ENCODE measurements at places on chromosomes 2 and 18. TPM values are rescaled to one million over a fixed set of nuclear protein-coding genes. Genes with fewer than 3 reads are reported as not detected.

GRCh38 chr2:2183176-2183575 lies 147.9 kb downstream of the MYT1L start:
- no peak for DNase-seq
- no peak overlapping the region for H3K27ac ChIP-seq
- H3K36me3 ChIP-seq, result no peaks in the 10 kb centered on the region
- H3K4me1 ChIP-seq, result no peaks in the 10 kb centered on the region
- H3K4me3 ChIP-seq, result no peak overlapping the region
- no peaks in the 10 kb centered on the region for H3K27me3 ChIP-seq

GRCh38 chr18:23353459-23353858 lies 99.6 kb upstream of the RIOK3 start:
- no peaks in the 10 kb centered on the region for H3K36me3 ChIP-seq
- no peak overlapping the region for H3K27ac ChIP-seq
- DNase-seq, result no peak
- H3K4me3 ChIP-seq, result no peak overlapping the region
- peaks cover 14% of the 10 kb centered on the region for H3K4me1 ChIP-seq

GRCh38 chr2:217703999-217704398 lies 298.8 kb downstream of the TNS1 start:
- no peak overlapping the region for H3K4me3 ChIP-seq
- DNase-seq, result no peak
- no peaks in the 10 kb centered on the region for H3K27me3 ChIP-seq
- peaks cover 8% of the 10 kb centered on the region for H3K4me1 ChIP-seq
- H3K27ac ChIP-seq, result no peak overlapping the region

GRCh38 chr2:216029416-216030129 lies 16.2 kb upstream of the MREG start:
- no peak for DNase-seq
- no peaks in the 10 kb centered on the region for H3K27me3 ChIP-seq
- H3K4me1 ChIP-seq, result no peaks in the 10 kb centered on the region

DNA sequence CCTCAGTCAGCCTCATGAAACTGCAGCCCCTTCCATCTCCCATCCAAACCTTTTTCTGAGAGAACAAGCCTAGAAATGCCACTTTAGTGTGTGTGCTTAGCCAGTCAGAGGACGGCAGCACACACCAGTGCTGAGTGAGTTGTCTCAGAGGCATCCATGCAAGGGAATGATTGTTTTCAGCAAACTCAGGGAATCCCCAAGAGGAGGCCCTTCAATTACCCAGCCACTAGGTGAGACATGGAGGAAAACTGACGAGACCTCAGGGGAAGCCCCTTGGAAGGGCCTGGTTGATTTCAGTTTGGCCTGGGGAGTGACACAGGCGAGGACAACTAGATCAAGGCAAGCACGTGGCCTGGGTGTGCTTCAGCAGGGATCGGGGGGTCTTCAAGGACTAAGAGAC lies 49.7 kb downstream of the APOB start:
- no peak overlapping the region for H3K4me3 ChIP-seq
- no peak overlapping the region for H3K27ac ChIP-seq
- DNase-seq, result no peak
- H3K27me3 ChIP-seq, result no peaks in the 10 kb centered on the region
- no peaks in the 10 kb centered on the region for H3K36me3 ChIP-seq
- no peaks in the 10 kb centered on the region for H3K4me1 ChIP-seq

DNA sequence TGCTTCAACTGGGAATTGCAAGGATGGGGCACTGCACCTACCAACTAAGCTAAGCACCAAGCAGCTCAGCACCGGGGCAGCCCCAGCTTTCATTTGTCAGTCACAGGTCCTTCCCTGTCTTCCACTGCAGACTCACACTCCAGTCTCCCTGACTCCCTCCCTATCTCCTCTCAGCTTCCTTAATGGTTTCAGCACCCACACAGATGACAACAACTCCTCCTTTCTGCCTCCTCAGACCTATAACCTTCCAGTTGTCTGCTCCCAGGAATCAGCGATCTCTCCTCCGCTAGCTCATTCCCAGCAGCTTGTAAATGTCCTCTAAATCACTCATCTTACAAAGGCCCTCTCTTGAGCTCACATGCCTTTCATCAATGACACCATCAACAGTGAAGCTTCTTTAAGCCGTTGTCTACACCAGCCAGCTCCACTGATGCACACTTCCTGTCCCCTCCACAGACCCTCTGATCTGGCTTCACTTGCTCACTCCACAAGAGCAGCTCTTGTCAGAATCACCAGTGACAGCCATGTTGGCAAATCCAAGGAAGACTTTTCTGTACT lies 32.1 kb downstream of the CLASP1 start:
- H3K4me1 ChIP-seq, result peaks cover 25% of the 10 kb centered on the region
- no peak overlapping the region for H3K27ac ChIP-seq
- no peak overlapping the region for H3K4me3 ChIP-seq
- H3K27me3 ChIP-seq, result no peaks in the 10 kb centered on the region
- no peaks in the 10 kb centered on the region for H3K36me3 ChIP-seq
- DNase-seq, result no peak

DNA sequence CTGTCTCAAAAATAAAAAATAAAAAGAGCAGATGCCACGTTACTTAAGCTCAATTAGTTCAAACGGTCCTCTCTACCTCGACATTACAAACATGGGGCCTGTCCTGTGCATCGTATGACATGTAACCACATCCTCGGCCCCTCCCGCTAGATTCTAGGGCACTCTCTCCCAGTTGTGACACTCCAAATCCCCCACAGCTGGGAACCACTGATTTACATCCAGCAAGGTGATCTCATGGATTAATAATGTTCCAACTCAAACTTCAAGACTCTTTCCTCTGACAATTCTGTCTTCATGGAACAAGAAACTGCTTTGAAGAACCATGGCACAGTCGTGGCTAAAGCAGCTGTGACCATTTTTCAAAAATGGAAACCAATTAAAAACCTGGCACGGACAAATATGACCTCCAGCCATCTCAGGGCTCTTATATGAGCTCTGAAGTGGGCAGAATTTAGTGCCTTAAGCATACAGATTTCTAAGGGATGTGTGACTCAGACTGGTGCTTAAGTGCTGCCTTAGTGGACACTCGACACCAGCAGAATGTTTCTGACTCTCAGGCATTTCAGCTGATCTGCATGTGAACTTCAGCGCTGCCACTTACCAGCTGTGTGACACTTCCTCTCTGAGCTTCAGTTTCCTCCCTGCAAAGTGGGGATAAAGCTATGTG lies 31.7 kb upstream of the ASAP2 start:
- no peaks in the 10 kb centered on the region for H3K36me3 ChIP-seq
- no peak overlapping the region for H3K27ac ChIP-seq
- DNase-seq, result peak; percentile 25
- no peak overlapping the region for H3K4me3 ChIP-seq

Gene LYG2
- not detected for total RNA-seq

Gene SS18
- 36.6 TPM for total RNA-seq

Gene TUBB6
- total RNA-seq, result 71.1 TPM
